GM13977 (cell line): ENCODE measurements at places on chromosomes 3 and 15.

DNA sequence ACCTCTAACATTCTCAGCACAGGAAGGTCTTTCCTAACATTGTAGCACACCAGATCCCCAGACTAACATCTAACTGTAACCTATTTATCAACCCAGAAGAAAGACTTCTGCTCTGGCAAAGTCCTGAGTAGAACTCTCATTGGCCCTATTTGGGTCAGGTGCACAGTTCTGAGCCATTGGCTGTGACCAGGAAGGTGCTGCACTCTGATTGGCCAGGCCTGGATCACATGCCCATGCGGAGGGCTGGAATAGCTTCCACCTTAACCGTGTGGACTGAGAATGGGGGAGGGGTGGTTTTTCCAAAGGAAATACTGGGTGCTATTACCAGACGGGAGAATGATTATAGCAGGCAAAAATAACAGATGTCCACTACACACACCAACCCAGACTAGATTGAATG, 11.5 kb downstream of the FEZF2 start:
- DNase-seq, result no peak

DNA sequence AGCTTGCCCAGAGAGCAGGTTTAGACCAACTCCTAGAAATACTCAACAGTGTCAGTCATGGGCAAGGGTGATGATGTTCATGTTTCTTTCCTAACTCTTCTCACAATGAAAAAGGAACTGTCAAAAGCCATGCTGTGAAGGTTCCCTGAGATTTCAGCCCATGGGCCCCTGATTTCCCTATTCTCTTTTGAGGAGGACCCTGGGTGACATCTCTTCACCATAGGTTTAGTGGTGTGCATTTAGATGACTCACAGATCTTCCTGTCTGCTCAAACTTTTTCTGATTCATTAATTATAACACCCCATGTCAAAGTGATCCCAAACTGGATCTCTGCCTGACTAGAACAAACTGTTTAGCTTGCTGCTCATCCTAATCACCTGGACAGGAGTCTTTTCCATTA, 108.0 kb downstream of the BBX start:
- no peak for DNase-seq

GRCh38 chr15:100663915-100664281, 61.5 kb downstream of the ASB7 start:
- DNase-seq, result no peak

DNA sequence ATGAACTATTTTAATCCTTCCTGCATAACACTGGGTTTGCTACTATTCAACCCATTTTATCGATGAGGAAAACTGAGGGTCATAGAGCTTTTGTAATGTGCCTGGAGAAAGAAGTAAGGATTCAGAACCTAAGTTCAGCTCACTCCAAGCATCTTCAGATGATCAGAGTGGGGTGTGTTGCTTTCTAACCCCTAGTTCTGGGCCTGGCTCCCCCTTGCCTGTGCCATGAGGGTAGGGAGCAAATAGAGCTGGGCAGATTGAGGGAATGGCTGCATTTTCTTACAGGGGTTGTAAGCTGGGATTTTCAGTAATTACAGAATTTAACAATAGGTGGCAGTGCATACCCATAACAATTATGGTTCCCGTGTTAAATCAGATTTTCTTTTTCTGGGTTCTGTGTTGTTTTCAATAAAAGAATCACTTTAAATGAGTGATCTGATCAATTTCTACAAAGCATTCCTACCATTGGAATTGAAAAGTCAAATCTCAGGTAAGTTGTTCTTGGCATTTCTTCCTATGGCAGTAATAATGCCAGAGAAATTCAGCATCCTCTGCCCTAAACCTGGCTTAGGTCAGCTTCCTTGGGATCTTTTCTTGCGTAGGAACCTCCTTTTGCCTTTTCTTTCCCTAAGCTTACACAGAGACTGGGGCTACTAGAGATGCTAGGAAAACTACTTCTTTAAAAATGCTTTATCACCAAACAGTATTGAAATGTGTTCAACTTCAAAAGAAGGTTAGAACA, 103.8 kb upstream of the IL12A start:
- peak; percentile 51 for DNase-seq

- DNase-seq, result no peak
These were observed 11.2 kb downstream of the APBA2 start for GRCh38 chr15:28896951-28897350.

DNA sequence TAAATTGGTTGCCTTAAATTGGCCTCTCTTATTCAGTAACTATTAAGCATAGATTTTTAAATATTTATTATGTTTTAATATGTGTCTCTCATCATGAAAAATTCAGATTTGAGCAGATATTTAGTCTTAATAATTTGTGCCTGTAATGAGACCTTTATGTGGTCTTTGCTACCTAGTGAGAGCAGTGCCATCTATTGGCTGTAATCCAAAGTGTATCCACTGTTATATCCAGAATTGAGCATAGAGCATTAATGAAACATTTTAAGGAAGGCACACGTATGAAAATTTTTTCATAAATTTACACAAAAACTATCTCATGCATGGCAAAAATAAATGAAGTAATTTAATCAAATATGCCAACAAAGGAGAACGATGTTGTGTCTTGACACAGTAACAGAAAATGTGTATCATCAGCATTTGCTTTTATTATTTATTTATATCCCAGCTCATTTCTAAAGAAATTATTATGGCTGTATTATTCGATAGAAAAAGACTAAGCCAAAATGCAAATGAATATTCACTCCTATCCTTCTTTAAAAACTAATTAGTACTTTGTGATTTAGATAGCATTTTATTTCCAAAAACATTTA, 203.5 kb downstream of the RSRC1 start:
- DNase-seq, result peak; percentile 35

- no peak for DNase-seq
These were observed 48.8 kb downstream of the CD86 start for GRCh38 chr3:122103821-122104514.

DNA sequence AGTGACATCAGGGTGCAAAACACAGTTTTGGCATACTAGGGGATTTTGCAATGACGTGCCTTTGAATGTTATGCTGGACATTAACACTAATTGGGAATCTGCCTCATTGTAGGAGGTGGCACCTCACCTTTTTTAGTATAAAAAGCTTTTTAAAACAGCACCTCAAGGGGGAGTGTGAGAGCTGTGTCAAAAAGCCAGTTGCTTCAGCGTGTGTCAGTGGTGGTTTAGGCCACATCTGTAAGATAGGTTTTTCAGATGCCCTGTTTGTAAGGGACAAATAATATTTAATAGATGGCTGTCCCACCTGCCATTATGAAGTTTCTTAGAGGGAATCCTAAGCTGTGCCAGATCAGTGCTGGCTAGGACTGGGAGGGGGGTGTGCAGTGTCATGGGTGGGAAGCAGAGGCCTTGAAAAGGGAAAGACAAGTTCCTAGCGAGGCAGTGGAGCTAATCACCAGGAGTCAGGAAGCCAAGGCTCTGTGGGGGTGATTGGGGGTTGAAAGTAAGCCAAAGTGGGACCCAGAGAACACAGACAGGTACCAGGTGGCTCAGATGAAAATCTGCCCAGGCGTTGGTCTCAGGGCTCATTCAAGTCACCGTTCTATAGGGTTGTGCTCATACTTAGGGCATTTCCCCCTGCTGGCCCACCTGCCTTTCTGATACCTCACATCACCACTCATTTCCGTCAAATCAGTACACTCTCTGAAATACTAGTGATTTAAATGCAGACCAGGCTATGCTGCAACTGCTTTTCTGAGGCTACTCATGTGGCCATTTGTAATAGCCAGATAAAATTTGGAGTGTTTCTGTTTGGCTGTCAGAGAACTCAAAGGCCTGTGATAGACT, 120.5 kb downstream of the BBX start:
- no peak for DNase-seq

GRCh38 chr3:152497890-152498289, 229.2 kb downstream of the MBNL1 start:
- DNase-seq, result no peak

- no peak for DNase-seq
These were observed 120.3 kb downstream of the AKAP13 start for GRCh38 chr15:85500729-85501128.

- no peak for DNase-seq
These were observed 15.3 kb upstream of the CCNDBP1 start for GRCh38 chr15:43169888-43170287.

DNA sequence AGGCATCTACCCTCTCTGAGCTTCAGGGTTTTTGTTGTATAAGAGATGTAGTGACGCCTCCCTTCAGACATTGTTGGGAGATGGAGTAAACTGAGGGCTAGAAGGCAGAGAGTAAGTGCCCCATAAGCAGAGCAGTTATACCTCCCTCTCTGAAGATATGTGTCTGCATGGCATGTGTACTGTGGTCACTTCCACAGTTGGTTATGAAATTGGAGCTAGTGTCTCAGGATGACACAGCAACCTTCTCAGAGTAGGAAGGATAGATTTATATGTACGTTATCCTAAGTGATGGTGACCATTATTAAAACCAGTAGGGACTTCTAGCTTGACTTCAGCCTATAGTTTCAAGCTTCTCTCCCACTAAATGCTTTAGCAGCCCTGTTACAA, 17.9 kb downstream of the PXK start:
- DNase-seq, result no peak

- no peak for DNase-seq
These were observed 238.0 kb downstream of the XXYLT1 start for GRCh38 chr3:195032955-195033354.

DNA sequence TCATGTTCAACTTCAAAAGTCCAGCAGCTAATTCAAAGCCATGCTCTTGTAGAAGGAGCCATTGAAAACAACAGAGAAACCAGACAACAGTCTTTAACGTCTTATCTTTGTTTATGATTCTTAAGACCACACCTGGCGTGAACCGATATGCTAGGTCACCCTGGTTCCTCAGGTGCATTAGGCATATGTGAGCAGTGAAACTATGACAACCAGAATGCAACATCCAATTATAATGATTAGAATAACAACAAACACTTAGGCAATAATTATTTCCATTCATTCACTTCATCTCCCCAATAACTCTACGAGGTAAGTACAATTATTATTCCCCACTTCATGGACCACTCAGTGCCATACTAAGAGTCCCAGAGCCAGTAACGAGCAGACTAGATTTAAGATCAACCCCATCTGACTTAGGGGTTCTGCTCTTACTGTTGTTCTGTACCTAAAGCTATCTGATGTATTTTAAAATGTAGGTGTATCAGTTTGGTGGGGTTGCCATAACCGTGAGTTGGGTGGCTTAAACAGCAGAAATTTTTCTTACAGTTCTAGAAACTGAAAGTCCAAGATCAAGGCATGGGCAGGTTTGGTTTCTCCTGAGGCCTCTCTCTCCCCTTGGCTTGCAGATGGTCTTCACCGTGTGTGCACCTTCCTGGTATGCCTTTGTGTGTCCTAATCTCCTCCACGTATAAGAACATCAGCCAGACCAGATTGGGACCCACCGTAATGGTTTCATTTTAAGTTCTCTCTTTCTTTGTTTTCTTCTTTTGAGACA, 997.8 kb upstream of the CFAP20DC start:
- DNase-seq, result no peak

GRCh38 chr3:65174713-65175112, 486.9 kb upstream of the ADAMTS9 start:
- no peak for DNase-seq

DNA sequence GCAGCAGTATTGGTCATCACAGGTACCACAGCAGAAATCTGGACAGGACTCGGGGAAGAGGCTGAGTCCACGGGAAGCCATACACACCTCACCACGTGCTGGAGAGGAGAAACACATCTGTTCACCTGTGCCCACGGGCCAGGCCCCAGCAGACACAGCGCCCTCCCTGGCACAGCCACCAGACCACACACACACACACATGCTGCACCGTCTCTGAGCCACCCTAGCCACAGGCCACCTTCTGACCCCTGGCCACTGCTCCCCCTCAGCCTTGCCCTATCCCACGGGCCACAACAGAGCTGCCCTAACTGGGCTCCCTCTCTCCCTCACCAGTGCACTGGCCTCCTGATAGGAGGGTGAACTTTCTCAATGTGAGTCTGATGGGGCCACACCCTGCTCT, 2.8 kb downstream of the SHISA5 start:
- DNase-seq, result no peak

DNA sequence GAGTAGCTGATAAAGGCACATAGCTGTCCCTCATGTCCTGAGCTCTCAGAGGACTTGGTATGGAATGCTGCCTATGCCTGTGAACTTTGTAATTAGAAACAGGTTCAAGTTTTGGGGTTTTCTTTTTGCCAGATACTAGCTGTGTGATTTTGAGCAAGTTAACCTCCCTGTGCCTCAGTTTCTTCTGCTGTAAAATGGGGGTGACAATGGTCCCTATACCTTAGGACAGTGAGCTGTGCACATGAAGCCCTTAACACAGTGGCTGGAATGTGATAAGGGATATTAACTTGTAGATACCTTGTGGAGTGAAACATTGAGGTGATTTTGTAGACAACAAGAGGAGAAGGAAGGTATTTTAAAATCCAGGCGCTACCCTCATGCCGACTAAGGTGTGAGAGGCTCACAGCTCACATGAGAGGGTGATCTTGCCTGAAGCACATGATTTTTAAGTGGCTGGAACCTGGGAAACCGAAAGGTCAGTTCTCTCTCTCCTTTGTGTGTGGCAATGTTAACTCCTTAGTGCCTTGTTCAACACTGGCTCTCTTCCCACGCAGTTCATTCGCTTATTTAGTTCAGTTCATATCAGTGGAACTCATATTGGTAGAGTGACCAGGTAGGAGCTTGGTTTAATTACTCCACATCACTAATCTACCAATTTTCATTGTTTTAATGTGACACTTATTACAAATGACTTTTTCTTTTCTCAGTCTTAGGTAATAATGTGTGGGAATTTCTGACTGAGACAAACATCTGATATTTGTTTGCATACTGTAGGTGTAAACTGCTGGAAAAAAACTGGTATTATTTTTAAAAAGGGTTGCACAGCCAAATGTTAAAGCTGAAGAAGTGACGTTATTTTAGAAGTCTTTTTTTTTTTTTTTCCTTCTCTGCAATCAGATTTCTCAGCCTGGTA, 236.2 kb downstream of the ITPR1 start:
- DNase-seq, result no peak

GRCh38 chr3:108998436-108998835, 44.8 kb upstream of the GUCA1C start:
- no peak for DNase-seq

- DNase-seq, result no peak
These were observed 165.4 kb upstream of the TOPAZ1 start for GRCh38 chr3:44076221-44076829.

DNA sequence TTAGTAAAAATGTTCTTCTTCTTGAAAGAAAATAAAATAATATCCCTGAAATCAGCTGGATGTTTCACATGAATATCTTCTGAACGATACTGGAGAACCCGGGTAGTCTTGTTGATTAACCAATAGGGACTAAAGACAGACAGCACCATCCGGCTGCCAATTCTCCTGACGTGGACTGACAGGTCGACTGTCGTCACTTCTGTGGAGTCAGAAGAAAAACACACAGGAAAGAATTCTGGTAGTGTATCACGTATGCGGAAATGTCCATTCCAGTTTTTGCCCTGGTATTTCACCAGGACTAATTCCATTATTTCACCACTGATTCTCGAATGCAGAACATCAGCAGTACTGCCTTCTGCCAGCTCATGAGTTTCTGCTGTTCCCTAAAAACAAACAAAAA, 144.6 kb downstream of the VPS13C start:
- DNase-seq, result no peak
